Stimulated activated CD4-positive, alpha-beta T cell treated with anti-CD3 and anti-CD28 coated beads, Interleukin-4, amount 100 ng/mL, for 4 hours (primary cell): ENCODE measurements at places on chromosomes 5 and 9.

DNA sequence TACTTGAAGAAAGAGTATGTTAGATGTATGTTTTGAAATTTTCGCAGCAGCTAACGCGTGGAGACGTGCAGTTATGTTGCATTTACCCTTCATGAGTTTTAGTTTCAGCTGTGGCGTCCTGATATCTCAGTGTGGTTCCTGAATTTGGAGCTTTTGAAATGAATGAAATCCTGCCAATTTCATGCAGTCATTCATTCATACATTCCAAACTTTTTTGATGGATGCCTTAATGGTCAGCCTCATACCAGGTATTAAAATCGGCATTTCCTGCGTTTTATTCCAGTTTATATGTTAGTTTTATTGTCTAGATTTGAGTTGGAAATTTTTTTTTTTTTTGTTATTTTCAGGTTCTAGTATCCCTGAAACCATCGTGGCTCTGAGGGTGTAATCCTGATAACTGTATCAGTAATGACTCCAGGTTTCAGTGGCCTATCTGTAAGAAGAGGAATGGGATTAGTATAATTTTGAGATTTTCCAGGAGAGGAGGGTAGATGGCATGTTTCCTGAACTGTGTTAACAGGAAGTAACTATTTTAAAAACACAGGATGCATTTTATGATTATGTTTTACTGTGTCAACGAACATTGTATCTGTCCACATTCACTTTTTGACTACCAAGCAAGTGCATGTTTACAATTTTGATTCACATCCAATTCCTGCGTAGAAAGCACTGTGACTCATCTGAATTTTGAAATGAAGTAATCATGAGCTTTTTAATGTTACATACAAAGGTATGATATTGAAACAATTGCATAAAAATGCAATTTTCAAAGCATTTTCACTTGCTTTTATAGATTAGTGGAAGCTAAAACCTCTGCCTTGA is 1.0 kb downstream of the FOCAD start:
- no peak for DNase-seq

GRCh38 chr9:137632230-137633161 is 13.7 kb downstream of the EHMT1 start:
- DNase-seq: no peak

GRCh38 chr9:122342323-122343050 is 28.3 kb upstream of the PTGS1 start:
- no peak for DNase-seq

GRCh38 chr5:132771503-132771998 is 5.5 kb downstream of the SEPTIN8 start:
- DNase-seq: no peak

- no peak for DNase-seq
Observed at GRCh38 chr5:106106384-106106783, 1564.4 kb downstream of the EFNA5 start.

- no peak for DNase-seq
Observed at GRCh38 chr5:151357792-151358191, 10.4 kb upstream of the SLC36A2 start.

- peak; percentile 14 for DNase-seq
Observed at GRCh38 chr9:111975709-111976108, 79.1 kb downstream of the UGCG start.

- no peak for DNase-seq
Observed at GRCh38 chr9:92119586-92119985, 4.4 kb upstream of the SPTLC1 start.

- peak; percentile 24 for DNase-seq
Observed at GRCh38 chr5:78509884-78510769, 138.4 kb downstream of the LHFPL2 start.

- no peak for DNase-seq
Observed at GRCh38 chr5:7910738-7911428, 41.9 kb downstream of the MTRR start.

DNA sequence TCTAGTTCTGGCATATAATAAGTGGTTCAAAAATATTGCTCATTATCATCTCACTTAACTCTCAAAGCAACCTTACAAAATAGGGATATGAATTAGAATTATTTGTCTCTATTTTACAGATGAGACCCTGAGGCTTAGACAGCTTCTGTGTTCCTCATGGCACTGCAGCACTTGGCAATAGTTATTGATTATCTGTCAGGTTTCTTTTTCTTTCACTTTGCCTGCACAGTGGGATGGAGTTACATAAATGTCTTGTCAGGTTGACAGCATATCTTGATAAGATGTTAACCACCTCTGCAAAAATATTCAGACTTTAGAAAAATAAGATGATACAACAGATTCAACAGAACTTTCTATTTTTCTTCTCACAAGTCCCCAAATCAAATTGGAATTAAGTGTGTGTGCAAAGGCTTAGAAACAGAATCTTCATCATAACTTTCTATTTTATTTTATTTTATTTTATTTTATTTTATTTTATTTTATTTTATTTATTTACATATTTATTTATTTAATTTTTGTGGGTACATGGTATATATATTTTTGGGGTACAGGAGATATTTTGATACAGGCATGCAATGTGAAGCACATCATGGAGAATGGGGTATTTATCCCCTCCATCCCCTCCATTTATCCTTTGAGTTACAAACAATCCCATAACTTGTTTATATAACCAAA is 17.7 kb downstream of the NSG2 start:
- DNase-seq: no peak

DNA sequence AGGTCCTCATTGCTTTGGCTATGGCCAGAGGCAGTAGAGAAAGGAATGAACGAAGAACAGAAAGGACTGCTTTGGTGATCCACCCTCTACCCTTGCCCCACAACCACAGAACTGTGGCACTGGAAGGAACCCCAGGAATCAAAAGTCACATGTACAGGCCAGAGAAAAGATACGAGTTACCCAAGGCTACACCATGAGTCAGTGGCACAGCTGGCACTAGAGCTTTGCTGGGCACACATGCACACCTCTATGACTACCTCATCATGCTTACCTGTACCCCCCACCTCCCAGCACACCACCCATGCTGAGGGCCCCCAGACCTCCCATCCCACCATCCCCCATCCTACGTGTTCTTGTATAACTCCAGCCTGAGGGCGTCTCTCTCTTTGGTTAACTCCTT is 13.1 kb downstream of the GOLGA2 start:
- no peak for DNase-seq

DNA sequence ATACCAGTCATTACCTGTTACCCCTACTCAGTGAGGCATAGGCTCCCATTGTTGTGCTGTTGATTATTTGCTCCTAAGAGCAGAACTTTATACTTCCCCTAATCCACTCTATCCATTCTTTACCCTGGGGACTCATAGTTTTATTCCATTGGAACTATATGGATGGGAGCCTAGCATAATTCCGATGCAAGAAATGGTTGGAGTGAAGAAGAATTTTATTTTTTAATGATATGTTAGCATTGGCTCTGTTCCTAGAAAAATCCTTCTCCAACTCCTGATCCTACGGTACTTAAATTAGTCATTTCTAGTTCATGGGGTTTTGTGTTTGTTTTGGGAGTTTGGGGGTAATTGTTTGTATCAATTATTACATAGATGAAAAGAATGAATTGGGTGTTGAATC is 191.5 kb downstream of the GOLPH3 start:
- no peak for DNase-seq

GRCh38 chr9:125074976-125075375 is 68.4 kb downstream of the SCAI start:
- no peak for DNase-seq

DNA sequence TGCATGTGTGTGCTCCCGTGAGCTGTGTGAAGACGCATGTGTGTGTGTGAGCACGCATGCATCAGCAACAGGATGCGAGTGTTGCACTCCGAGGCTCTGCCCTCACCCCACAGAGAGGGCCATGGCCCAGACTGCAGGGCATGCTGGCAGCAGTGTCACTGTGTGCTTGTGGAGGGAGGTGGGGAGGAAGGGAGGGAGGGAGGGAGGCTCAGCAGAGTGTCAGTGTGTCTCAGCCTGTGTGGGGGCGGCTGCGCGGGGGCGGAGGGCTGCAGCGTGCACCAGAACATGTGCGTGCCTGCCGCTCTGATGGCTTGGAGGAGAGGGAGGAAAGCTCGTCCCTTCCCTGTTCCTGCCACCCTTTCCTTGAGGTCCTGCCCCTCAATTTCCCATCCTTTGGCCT is 5.3 kb downstream of the CAMK2A start:
- DNase-seq: peak; percentile 9

DNA sequence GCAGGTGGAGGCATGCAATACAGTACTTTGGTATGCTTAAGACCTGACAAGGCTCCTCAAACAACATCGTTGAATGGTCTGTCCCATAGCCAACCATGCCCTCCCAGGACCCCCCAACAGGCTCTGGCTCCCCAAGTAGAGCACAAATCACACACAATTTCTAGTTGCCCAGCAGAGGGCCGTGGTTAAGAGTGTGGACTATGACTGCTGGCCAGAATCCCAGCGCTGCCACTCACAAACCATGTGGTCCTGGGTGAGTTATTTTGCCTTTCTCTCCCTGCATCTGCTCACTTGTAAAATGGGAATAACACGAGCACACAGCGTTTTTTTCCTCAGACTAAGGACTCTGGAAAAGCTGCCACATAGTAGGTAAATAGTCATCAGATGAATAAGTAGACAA is 6.5 kb downstream of the CKMT2 start:
- no peak for DNase-seq

GRCh38 chr5:32984851-32985610 is 273.9 kb downstream of the NPR3 start:
- no peak for DNase-seq

GRCh38 chr9:106583751-106584150 is 279.2 kb upstream of the ZNF462 start:
- DNase-seq: no peak

DNA sequence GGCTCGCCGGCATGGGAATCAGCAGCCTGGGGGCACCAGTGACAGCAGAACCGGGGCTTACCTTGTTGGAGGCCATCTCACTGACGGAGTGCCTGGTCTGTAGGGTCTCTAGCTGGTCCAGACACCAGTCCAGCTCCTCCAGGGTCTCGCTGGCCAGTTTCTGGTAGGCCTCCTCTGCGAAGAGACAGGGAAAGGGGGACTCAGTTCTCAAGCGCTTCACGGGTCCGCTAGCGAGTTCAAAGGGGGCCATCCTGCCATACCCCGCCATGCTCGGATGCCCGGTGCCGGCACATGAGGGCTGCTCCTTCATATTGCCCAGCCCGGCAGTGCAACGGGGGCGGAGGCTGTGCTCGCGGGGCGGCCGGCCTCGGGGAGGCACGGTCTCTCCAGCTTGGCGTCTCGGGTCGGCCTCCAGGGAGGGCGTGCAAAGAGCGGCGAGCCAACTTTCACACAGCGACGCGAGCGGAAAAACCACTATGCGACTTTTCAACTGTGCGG is 456.0 kb downstream of the RAB3C start:
- no peak for DNase-seq

DNA sequence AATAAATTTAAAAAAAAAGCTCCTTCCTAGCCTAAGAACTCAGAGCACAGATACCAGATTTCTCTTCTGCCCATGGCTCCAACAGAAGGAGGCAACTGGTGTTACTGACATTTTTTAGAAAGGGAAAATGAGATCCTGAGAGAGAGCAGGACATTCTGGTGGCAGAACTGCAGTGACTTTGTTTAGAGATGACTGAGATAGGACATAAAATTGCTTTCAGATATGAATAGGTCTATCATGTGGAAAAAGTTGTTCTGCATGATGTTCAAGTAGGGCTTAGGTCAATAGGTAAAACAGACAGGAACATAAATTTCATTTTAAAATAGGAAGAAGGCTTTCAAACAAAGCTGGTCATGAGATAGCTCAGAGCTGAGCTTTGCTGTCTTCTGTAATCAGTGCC is 49.6 kb downstream of the NIPAL4 start:
- DNase-seq: no peak

GRCh38 chr5:168426007-168426863 is 60.0 kb upstream of the RARS1 start:
- no peak for DNase-seq

DNA sequence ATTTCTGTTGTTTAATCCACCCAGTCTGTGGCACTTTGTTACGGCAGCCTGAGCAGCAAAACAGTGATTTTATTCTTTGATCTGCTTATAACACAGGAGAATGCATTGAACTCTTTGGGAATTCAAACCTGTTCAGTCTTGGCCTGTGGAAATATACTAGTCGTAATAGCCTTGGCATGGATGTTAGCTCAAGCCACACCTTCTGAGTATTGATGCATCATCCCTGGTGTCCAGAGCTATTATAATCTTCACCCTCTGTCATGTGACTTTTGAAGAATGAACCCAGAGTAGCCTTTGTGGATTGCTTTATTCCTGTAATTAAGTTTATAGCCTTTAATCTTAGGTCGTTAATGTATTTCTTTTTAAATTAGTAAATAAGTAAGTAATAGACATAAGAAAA is 50.8 kb upstream of the TEX48 start:
- DNase-seq: no peak

DNA sequence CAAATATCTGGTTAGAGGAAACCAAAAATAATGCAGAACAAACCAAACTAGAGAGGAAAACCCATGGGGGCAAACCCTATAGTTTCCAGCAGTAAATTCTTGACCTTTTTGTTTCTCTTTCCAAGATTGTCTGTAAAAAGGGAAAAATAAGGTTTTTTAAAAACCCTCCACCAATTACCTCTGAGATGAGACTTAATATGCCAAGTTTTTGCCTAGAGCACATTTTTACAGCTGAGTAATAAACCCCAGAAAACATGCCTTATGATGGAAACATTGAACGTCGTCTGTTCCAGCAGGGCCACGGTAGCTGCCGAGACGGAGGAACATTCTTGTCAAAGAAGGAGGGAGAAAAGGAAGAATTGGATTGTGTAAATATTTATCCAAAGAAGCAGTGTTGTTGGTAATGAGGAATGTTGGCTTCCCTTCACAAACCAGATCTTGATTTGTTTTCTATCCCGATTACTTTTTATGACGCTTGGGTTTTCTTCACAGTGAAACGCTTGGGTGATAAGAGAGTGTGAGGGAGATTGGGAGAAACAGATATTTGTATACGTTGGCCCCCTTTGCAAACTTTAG is 17.3 kb upstream of the MSX2 start:
- DNase-seq: no peak

GRCh38 chr5:619444-619843 is 7.3 kb downstream of the CEP72 start:
- DNase-seq: no peak

- DNase-seq: no peak
Observed at GRCh38 chr5:116514421-116514970, 60.1 kb downstream of the SEMA6A start.

GRCh38 chr5:138660051-138660572 is 84.9 kb upstream of the HSPA9 start:
- no peak for DNase-seq

DNA sequence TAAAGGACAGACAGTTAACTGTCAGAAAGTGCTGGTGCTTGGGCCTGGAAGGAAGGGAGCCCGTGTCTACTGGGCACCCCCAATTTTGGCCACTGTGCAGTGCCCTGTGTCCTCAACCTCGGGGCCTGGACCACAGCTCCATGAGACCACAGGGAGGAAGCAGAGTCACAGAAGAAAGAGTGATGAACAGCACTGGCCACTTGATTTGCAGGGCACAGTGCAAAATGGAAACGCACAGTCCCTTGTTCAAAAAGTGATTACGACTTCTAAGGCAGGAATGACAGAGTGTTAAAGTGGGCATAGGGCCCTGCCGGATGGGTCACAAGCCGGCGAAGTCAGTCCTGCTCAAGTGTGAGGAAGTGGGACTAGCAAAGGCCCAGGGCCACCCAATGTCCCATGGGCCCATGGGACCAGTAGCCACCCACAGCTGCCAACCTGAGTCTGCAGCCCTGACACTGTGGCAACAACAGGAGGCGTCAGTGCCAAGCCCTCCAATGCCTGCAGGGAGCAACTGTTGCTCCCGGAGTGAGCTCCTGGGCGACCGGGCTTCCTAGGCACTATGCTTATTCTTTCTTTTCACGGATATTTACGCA is 85.4 kb downstream of the ADAMTS2 start:
- DNase-seq: no peak

GRCh38 chr5:55601204-55601618 is 66.4 kb upstream of the PLPP1 start:
- DNase-seq: no peak
